Left forelimb (tissue), 1 donor: ENCODE measurements at places on chromosomes 2 and 18.

DNA sequence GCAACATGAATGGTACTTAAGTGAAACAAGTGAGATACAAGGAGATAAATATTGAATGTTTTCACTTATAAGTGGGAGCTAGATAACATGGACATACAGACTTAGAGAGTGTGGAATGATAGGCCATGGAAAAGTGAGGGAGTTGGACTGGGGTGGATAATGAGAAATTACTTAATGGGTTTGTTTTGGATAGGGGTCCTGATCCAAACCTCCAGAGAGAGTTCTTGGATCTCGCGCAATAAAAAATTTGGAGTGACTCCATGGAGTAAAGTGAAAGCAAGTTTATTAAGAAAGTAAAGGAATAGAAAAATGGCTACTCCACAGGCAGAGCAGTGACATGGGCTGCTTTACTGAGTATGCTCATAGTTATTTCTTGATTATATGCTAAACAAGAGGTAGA is 508.9 kb downstream of the CNTNAP5 start:
- DNase-seq, result no peak

DNA sequence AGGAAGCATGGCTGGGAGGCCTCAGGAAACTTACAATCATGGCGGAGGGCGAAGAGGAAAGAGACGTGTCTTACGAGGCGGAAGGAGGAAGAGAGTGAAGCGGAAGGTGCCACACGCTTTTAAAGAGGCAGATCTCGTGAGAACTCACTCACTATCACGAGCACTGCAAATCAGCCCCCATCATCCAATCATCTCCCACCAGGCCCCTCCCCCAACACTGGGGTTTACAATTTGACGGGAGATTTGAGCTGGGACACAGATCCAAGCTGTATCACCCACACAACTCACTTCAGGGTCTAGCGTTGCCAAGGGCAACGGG is 5.1 kb upstream of the BOK start:
- no peak for DNase-seq

DNA sequence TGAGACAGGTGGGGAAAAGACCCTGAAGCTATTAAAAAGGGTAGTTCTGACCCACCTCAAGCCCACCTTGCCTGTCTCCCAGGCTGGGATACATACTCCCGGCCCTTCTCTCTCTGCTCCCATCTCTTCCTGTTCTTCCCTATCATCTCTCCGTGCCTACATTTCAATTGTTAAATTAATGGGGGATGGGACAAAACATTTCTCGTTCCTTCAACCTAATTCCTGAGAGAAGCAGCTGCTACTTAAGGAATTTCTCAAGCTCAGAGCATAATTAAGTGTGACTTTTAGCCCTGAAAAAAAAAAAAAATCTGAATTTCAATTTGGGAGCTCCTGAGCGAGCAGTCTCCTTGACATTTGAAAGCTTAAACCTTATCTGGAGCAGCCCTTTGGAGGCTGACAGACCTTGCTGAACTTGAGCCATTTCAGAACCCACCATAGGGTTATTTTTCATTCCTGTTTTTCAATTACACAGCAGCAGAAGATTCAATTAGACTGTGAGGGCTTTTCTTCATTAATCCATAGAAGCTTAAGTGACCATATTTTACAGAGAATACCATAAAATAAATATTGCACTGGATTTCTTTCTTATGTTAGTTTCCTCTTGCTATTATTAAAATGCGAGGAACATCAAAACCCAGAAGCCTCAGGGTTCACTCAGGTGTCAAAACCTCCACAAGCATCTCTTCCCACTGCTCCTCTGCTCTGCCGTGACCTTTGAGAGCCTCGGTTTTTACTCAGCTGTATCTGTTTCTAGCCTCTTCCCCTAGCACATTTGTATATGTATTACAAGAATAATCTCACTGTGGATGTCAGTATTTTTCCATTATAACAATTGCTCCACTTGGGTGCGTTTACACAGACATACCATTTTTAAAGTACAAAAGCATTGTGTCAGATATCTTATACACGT is 125.7 kb downstream of the B3GNT2 start:
- no peak for DNase-seq

- no peak for DNase-seq
Observed at GRCh38 chr2:37775908-37776250, 104.4 kb upstream of the CDC42EP3 start.

DNA sequence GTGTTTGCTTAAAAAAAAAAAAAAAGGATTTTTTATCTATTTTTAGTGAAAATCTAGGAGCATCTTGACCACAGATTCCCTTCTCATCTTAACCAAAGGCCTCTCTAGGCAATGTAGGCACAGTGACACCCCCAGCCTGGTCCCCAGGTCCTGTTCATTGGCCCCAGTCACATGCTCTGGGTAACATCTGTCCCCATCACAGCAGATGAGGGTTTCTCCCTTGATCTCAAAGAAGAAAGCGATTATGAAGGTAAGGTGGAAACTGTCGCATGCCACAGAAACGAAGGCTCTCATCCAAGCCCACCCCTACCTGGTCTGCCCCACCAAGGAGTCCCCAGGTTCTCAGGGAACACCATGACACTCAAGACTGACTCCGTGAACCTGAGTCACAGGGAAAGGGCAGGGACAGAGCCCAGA is 4.7 kb downstream of the HS6ST1 start:
- no peak for DNase-seq

GRCh38 chr2:196987649-196988364 is 61.3 kb upstream of the PGAP1 start:
- no peak for DNase-seq

- no peak for DNase-seq
Observed at GRCh38 chr18:44509048-44509447, 171.6 kb upstream of the SETBP1 start.

GRCh38 chr2:236871500-236872001 is 214.1 kb upstream of the COPS8 start:
- no peak for DNase-seq

- no peak for DNase-seq
Observed at GRCh38 chr2:130850788-130851623, 14.3 kb downstream of the ARHGEF4 start.

- DNase-seq, result no peak
Observed at GRCh38 chr2:226121046-226121738, 678.4 kb downstream of the IRS1 start.

GRCh38 chr2:218168016-218168415 is 1.3 kb upstream of the CXCR1 start:
- DNase-seq, result no peak

- DNase-seq, result no peak
Observed at GRCh38 chr2:64698668-64699444, 45.1 kb upstream of the SERTAD2 start.

DNA sequence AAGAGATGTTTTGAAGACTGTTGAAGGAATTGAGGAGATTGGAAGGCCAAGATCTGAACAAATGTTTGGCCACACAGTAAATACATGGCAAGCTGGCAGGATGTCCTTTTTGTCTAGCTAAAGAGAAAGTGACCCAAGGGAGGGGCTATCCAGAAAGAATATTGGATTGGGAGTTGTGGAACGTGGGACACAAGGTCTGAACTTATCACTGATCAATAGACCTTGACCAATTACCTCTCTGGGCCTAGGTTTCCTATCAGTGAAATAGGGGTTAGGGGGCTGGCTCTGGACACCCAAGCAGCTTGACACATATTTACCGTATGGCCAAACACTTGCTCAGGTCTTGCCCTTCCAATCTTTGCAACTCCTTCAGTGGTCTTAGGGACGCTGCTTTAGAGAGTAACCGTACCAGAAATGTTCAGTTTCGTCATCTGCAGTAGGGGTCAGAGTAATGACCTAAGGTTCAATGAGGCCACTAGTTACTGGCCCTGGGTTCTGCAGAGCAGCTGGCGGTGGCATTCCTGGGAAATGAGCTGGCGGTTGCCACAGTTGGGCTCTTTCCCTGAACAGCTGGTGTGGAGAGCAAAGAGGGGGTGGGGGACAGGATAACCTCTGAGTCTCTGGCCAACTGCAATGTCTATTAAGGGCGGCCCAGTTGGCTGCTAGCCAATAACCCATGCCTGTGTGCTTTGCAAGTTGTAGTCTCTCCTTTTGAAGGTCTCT is 70.1 kb upstream of the STPG4 start:
- DNase-seq, result peak; percentile 73

GRCh38 chr2:186691231-186691630 is 2.6 kb upstream of the FAM171B start:
- no peak for DNase-seq

- no peak for DNase-seq
Observed at GRCh38 chr2:189327879-189328847, 113.1 kb upstream of the WDR75 start.

DNA sequence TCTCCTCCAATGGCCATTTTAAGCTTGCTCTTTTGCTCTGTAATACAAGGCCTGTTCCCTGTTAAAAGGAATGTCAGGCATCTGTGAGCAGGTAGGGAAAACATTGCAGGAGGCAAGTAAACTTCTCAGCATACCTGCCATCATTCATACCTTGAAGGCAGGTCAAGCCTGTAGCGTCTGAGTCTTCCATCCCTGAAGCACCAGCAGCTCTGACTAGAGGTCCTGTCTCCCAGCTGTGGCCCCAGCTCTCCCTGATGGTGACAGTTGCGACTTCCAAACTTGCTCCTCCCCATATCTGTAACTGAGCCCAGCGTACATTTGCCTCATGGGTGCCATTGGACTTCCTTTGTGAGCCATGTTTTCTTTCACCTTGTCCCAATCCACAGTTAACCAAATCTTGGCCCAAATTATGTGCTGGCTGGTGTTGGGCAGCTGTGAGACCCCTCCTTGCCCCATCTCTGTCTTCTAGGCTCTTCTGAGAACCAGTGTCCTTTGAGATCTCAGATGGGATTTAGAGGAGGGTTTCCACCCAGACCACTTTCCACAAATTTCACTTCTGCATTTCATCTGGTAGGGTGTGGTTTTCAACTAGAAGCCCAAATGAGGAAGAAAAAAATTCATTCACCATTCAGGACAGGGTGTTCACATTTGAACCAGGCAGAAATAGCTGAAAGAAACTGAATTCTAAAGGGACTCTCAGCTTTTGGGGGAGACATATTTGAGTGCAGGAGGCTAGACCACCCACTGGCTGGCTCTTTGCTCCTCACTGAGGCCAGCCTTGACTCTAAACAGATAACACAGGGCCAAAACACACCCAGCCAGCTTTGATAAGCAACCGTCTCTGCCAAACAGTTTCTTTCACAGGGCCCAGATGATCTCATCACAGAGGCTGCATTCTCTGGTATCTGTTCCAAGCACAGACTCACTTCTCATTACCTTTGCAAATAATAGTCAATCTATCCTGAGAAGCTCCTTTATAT is 66.4 kb upstream of the MSH2 start:
- no peak for DNase-seq

GRCh38 chr2:9112079-9112721 is 94.4 kb upstream of the ASAP2 start:
- no peak for DNase-seq

GRCh38 chr2:237551071-237551574 is 15.3 kb upstream of the PRLH start:
- DNase-seq, result no peak

DNA sequence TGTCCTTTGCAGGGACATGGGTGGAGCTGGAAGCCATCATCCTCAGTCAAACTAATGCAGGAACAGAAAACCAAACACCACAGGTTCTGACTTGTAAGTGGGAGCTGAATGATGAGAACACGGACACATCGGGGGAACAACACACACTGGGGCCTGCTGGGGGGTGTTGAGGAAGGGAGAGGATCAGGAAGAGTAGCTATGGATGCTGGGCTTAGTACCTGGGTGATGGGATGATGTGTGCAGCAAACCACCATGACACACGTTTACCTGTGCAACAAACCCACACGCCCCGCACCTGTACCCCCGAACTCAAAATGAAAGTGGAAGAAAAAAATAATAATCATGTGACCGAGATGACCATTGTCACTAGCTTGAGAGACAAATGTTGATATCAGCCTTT is 114.7 kb downstream of the NDUFA10 start:
- DNase-seq, result no peak

GRCh38 chr2:122737429-122738077 is 982.1 kb downstream of the TSN start:
- no peak for DNase-seq

- DNase-seq, result no peak
Observed at GRCh38 chr2:187916799-187917198, 362.6 kb upstream of the TFPI start.

DNA sequence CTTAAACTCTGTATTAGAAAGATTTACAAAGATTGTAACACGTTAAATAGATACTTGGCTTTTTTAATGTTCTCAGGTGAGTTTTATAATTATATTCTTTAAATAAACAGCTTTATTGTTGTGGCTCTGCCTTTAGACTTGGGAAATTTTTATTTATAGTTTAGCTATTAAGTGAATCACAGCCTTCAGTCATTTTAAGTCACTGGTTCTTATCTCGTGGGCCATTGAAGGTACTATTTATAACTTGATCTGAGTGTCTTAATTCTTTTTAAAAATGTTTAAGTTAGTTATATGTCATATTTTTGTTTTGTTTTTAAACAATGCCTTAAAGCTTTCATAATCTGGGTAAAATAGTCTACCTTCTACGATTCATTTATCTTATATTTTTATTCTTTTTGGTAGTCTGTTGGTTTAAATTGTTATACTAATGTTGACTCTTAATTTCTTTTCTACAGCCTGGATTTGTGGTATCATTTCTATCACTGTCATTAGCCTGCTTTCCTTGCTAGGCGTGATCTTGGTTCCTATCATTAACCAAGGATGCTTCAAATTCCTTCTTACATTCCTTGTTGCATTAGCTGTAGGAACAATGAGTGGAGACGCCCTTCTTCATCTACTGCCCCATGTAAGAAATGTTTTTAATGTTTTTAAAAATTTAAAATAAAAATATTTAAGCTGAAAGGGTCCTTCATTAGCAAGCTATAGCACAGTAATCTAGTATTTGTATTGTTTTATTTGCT is 49.3 kb downstream of the SLC39A10 start:
- DNase-seq, result no peak

- DNase-seq, result no peak
Observed at GRCh38 chr2:9364791-9365497, 58.4 kb downstream of the ITGB1BP1 start.

DNA sequence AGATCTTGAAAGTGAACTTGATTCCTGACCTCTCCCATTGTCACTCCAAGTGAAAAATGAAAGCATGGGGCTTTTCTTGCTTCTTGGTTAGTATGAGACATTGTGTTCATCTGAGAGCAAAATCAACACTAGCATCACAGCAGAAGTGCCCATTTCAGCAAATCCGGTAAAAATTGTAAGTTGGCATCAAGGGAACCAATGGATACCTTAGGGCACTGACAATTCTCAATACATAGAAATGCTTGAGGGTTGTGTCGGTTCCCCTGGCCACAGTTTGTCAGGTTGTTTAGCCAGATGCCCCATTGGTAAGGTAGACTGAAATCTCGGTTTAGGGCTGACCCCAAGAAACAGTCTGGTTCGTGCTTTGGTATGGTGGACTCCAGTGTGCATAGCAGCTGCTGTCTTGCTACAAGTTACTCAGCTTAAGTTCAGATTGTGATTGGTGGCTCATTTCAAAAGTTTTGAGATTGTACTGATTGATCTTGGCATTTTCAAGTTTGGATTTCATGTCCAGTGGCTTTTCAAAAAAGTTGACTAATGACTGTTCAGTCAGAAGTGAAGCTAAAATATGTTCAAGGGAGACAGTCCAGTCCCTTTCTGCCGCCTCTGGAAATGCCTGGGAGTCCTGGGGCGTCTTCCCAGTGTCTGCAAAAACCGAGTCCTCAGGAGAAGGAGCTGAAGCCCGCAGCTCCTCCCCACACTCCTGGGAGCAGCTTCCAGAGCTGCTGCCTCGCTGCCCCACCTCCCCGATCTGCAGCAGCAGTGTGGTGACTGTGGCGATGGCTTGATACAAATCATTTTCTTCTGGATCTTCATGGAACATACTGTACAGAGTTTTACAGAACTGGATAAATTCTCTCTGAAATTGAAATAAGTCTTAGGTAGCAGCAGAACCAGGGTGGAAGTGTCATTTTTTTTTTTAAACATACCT is 5.6 kb downstream of the RPL31 start:
- DNase-seq, result no peak
